ENCODE measurements at places on chromosomes 4 and X.

DNA sequence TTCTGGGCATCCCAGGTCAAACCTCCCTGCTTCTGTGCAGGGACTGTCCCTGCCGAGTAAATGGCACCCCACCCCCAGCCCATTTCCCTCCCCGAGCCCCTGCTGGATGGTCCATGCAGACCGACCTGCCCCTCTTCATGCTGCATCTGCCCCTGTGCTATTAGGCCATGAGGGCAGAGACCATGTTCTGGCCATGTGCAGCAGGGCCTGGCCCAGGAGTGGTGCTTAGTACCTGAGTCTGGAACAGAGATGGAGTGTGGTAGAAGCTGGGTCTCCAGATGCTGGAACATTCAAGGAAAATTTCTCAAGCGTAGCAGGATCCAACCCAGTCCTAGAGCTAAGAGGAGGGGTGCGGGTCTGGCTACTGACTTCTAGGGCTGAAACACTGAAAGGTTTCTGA is 15.3 kb upstream of the UBA1 start:
- no peak for DNase-seq

- no peak for DNase-seq
These were observed 45.2 kb downstream of the MAGEB17 start for GRCh38 chrX:16212436-16212835.

DNA sequence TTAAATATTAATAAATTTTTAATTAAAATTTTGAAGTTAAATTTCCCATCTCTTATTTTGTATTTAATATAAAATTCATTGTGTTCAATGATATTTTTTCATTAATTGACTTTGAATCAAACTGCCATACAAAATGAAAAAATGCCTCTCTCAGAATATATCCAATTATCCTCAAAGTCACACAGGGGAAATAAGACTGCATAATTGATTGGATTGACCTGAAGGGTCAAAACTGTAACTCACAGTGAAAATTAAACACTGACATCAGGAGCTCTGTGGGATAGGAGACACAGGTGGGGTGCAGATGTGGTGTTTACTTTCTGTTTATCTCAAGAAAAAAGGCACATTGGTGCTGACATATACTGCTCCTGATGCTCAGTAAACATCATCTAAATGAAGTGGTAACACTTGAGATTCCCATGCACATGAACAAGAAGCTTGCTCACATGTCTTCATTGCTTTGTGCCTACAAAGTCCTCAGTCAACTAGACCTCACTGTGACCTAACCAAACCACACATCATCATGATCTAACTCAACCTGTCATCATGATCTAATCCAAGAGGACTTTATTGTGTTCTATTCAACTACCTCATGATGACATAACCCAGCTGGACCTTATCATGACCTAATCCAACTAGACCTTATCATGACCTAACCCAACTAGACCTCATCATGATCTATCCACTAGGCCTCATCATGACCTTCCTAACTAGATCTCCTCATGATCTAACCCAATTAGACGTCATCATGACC is 83.7 kb downstream of the DHRSX start:
- DNase-seq, result no peak

GRCh38 chr4:76745240-76745639 is 152.7 kb downstream of the SOWAHB start:
- no peak for DNase-seq

- no peak for DNase-seq
These were observed 327.8 kb downstream of the ADGRL3 start for GRCh38 chr4:61527888-61528287.

DNA sequence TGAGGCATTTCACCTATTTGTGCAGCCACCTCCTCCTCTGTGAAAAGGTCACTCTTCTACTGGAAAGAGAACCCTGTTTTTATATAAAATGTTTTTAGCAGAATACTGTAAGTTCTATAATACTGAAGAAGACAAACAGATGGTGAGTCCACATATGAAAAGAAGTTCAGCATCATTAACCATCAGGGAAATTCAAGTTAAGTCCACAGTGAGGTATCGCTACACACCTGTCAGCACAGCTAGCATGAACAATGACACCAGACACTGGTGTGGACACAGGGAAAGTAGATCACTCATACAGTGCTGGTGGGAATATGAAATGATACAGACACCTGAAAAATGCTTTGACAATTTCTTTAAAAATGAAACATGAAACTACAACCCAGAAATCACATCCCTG is 133.0 kb downstream of the MAD2L1 start:
- DNase-seq, result no peak

DNA sequence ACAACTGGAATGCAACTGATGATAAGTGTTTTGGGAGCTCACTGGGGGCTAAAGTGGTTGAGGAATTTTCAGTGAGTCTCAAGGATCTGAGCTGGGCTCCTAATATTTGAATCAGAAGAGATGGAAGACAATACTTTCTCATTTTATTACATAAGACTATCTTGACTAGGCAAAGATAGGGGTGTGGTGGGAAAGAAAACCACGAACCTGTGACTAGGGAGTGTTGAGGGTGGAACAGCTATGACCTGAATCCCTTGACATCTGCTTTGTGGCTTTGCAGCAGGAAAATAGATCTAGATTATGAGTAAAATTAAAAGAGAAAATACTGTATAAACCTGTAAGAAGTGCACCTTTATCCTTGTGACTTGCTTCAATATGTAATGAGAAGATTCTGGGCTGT is 295.1 kb upstream of the TEX13A start:
- no peak for DNase-seq

- no peak for DNase-seq
These were observed 134.5 kb upstream of the SPRY1 start for GRCh38 chr4:123262080-123262479.

GRCh38 chr4:125728568-125728967 is 413.8 kb downstream of the FAT4 start:
- no peak for DNase-seq

GRCh38 chr4:174365018-174365587 is 81.4 kb downstream of the CEP44 start:
- no peak for DNase-seq

DNA sequence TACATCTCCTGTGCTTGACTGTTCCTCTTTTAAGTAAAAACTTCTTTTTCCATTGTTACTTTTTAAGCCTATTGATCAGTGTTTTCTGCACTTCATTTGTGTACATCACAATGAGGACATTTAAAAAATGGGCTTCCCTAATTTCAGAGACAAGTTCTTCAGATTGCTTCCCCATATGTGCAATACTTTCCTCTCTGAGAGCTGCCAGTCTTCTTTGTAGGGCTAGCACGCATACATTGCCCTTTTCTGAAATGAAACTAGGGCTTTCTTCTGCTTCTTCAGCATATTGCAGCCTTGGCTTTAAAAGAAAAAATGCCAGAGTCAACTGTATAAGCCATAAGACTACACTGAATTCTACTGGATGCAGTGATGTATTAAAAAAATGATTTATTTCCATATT is 37.8 kb downstream of the FAT4 start:
- DNase-seq, result no peak

- DNase-seq, result no peak
These were observed 21.4 kb upstream of the PLAC1 start for GRCh38 chrX:134679644-134680043.
